Stimulated activated effector memory CD8-positive, alpha-beta T cell treated with anti-CD3 and anti-CD28 coated beads, Interleukin-12 subunit alpha, Interleukin-12 subunit beta, amount 100 ng/mL, for 72 hours (primary cell): ENCODE measurements at places on chromosomes 12 and 14.

GRCh38 chr12:88417531-88417930 lies 162.7 kb downstream of the KITLG start:
- no peak for DNase-seq

DNA sequence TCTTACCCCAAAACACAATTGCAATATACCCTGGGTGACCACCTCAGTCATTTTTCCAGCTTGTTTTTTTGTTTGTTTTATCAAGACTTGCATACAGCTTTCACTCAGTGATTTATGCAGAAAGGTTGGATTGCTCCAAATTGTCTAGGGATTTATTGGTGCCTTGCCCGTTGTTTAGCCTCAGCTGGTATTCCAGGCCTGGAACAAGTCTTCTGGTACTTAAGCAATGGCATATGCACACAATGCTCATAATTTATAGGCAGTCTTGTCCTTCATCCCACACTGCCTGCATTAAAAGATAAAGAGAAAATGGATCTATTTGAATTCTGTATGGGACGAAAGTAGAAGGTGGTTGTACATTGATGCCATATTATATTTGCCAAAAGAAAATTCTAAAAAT lies 392.5 kb downstream of the ADAMTS20 start:
- DNase-seq: no peak

- DNase-seq: no peak
Observed at GRCh38 chr14:77220246-77221017, 38.8 kb downstream of the TMEM63C start.

- no peak for DNase-seq
Observed at GRCh38 chr14:103109535-103110441, 13.5 kb upstream of the TNFAIP2 start.

DNA sequence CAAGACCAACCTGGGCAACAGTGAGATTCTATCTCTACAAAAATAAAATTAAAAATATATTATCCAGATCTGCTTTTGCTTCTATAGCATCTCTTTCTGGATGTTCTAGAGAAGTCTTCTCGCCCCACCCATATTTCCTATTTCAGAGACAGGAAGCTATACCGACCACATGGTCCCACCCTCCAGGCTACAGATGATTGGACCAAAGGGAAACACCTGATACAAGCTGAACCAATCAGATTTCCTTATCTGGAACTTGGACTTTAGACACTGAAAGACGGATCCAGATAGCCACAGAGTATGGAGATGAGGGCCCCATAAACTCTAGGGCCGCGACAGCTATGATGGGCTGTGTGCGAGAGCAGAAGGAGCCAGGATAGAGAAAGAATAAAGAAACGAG lies 48.7 kb downstream of the CCDC60 start:
- no peak for DNase-seq

DNA sequence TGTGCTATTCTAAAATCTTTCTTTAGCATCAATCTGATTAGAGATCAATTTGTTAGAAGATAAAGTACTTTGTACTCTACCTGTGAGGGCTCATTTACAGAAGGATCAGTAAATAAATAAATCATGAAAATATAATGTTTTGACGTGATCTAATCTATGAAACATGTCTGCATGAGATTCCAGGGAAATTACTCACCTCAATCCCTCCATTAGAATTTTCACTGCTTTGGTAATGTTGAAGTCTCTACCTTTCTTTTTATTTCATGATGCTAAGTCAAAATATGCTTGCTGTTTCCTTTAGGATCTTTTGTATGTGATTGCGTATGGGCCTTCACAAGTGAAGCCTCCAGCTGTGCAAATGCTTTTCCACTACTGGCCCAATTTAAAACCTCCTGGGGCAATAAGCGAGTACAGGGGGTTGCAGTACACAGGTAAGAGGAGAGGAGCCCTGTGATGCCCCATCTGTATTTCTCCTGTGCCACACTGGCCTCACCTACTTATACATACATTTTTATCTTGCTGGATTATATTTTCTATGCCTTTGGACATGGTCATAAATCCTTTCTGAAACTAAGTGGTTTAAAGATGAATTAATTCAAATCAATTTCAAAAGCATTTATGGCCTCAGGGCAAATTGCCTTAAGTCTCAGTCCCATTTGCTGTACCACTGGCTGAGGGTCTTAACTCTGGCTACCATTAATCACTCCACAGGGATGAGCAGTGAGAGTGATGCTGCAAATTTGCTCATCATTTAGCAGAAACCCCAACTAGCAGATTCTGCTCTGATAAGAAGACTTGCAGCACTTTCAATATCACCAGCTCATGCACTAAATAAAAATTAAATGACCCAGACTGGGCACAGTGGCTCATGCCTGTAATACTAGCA lies 66.4 kb downstream of the UNC79 start:
- no peak for DNase-seq

DNA sequence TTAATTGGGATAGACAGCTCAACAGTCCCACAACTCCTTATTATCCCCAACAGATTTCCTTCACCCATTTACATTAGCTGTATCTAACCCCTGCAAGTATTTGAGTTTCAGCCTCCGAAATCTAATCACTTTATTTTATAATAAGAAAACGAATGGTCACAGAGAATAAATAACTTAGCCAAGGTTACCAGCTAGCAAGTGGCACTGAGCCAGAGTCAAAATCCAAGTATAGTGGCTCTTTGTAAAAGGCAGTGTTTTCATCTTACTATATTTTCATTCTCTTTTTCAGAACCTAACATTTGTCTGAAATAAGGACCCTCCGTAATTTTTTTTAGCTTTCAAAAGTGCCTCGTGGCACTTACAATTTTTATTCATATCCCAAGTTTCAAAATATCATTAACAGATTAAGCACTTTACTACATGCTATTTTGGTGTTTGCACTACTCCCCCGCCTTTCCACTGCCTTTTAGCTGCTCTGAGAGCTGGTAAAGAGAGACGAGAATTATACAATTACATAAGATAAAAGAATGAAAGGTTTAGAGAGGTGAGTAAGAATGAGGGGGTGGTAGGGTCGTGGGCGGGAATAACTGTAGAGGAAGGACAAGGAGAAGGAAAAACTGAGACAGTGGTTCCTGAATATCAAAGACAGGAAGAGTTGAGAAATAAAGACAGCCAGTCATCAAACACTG lies 3.7 kb upstream of the USP15 start:
- DNase-seq: no peak

GRCh38 chr12:111173391-111173790 lies 195.5 kb downstream of the PHETA1 start:
- DNase-seq: no peak

- DNase-seq: no peak
Observed at GRCh38 chr14:104081261-104081835, 4.2 kb upstream of the ASPG start.

- DNase-seq: no peak
Observed at GRCh38 chr12:19932413-19932812, 435.9 kb upstream of the PDE3A start.

- peak; percentile 36 for DNase-seq
Observed at GRCh38 chr14:101761881-101762529, 496 bp downstream of the PPP2R5C start.

DNA sequence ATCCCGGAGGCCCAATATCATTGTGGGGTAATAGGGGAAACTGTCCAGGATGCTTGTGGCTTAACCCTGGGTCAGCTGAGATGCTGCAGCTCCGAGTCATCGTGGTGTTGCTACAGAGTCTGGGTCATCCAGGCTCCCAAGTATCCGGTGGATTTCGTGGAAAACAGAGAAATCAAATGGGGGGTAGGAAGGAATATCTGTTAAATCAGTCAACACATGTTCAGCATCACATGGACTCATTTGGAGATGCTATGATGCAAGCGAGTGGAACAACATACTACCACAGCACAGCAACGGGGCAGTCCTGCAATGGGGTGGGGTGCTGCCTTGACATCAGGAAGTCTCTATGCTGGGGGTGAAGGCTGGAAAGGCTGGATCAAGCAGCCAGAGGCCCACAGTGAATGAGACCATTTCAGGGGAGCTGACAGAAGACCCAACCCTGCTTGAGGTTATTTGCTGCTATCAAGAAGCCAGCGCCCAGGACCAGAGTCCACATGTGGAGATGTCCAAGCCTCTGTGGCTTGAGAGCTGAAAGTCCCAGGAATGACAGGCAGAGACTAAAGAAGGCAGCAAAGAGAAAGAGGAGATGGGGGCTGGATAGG lies 22.9 kb downstream of the VDR start:
- no peak for DNase-seq

- no peak for DNase-seq
Observed at GRCh38 chr14:77076113-77076631, 21.9 kb upstream of the CIPC start.

DNA sequence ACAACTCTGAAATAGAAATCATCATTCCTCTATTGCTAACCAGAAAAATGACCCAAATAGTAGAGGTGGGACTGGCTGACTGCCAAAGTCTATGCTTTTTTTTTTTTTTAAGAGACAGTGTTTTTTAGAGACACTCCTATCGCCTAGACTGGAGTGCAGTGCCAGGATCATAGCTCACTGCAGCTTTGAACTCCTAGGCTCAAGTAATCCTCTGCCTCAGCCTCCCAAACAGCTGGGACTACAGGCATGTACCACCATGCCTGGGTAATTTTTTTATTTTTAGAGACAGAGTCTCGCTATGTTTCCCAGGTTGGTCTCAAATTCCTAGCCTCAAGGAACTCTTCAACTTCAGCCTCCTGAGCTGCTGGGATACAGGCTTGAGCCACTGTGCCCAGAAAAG lies 19.2 kb downstream of the NR2C1 start:
- DNase-seq: no peak

DNA sequence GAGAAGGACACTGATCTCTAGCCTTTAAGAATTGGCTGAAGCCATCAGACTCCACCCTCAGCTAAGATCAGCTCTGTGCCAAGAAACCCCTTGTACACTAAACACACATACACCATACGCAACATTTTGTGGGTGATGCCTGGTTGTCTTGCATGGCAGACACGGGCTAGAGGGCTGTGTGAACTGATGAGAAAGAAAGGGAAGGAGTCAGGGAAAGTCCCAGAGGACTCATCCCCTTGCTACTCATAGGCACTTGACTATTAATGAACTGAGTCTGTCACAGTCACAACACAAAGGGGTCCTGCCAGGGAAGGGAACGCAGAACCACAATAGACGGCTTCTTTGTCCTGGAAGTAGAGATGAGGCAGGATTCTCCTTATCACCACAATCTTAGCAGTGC lies 80.8 kb downstream of the EMP1 start:
- no peak for DNase-seq

GRCh38 chr12:116594325-116595038 lies 35.3 kb downstream of the MAP1LC3B2 start:
- DNase-seq: no peak

GRCh38 chr14:97978341-97978740 lies 1181.2 kb downstream of the VRK1 start:
- peak; percentile 83 for DNase-seq

GRCh38 chr14:61575551-61576150 lies 119.7 kb upstream of the HIF1A start:
- no peak for DNase-seq

- DNase-seq: no peak
Observed at GRCh38 chr12:86659985-86660384, 403.8 kb upstream of the MGAT4C start.

- no peak for DNase-seq
Observed at GRCh38 chr14:23122086-23122485, 3.0 kb upstream of the CEBPE start.

DNA sequence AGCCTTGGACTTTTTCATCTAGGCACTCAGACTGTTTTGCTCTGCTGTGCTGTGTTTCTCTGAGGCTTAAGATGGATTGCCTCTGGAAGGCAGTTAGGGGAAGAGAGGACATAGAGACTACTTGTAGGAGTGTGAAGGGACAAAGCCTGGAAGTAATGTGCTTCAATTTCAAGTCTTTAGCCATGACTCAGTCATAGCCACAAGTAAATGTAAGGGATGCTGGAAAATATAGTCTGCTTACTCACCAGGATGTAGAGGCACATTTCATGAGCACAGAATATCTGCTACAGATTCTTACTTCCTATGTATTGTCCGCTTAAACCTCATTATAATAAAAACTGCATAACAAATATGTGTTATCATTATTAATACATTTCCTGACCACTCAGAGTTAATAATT lies 794.3 kb upstream of the NOVA1 start:
- DNase-seq: no peak

- DNase-seq: no peak
Observed at GRCh38 chr12:105724641-105725040, 394.1 kb downstream of the C12orf75 start.

DNA sequence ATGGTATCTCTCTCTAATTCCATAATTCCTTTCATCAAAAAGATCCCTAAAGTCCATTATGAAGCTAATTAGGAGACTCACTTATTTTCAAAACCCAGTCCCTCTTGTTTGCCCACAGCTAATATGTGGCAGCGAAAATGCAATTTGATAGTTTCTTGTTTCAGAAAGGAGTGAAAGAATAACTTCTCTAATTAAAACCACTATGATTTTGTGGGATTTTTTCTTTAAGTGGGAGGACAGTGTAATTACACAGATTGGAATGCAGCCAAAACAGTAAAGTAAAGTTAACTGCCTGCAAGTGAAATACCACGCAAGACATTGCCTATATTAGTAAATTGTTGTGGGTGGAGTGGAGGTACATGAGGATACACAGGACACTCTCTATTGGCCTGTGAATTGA lies 50.0 kb downstream of the PTPRO start:
- DNase-seq: no peak

DNA sequence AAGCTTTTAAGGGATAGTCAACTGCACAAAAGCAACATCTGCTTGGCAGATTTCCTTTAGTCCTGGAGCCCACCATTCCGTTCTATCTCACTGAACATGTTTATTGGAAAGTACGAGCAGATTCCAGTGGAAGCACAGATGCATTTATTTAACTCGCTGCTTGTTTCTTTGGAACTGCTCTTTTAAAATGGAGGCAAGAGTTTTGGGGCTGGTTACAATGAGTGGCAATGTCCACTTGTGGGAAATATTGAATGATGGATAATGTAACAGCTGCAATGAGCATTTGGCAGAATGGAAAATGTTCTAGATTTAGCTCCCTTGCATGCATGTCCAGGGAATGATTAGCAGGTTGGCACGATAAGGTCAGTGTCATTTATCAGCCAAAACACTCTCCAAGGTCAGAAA lies 163.0 kb downstream of the ATP23 start:
- DNase-seq: no peak

- no peak for DNase-seq
Observed at GRCh38 chr14:72063761-72064282, 131.6 kb downstream of the RGS6 start.
